Activated T-cell treated with anti-CD3 and anti-CD28 coated beads for 48 hours (primary cell): ENCODE measurements at places on chromosomes 1 and 21.

- DNase-seq = no peak
Observed at GRCh38 chr1:204524986-204525385, 8.8 kb downstream of the MDM4 start.

GRCh38 chr1:66349242-66349641 lies 184.7 kb upstream of the SGIP1 start:
- DNase-seq = no peak

DNA sequence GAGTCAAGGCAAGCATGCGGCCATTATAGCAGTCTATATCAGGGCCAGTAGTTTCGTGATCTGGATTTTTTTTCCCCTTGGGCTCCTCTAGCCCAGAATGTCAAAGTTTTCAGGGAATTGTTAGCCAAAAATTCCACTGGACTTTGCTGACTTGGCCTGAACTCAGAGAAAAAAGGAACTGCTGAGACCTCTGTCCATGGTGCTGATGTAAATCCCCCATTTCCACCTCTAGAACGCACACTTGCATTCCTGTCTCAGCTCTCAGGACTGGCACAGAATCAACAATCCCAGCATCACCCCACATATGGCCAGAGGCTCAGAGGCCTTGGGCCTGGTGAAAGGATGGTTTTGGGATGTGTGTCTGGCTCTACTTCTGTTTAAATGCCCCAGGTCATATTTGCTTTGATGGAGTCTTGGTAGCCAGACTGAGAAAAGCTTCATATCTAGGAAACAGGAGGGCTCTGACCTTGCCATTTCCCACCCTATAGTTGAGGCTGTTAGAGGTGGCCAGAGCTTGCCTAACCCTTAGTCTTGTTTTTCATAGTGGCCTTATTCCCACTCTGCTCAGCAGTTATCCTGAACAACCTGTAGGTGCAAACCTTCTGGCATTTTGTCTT lies 16.9 kb upstream of the EFCAB14 start:
- DNase-seq = no peak

DNA sequence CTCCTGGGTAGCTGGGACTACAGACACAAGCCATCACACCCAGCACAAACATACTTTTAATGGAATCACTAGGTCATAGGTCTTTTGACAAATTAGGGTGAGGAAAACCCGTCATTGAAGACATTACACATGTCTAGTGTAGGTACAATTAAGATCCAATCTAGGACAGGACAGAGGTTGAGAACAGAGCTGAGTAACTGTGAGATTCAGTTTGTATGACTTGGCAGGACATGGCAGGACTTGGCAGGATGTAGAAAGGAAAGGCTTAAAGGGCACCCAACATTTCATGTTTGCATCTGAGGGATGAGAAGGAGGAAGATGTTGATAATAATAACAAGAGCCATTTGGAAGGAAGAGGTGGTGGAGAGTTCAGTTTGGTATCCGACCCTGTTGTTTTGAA lies 483.8 kb downstream of the PCP4 start:
- no peak for DNase-seq

- peak; percentile 82 for DNase-seq
Observed at GRCh38 chr1:27366113-27366410, 699 bp downstream of the MAP3K6 start.

GRCh38 chr1:56389813-56390212 lies 189.6 kb downstream of the PLPP3 start:
- DNase-seq = no peak

- DNase-seq = no peak
Observed at GRCh38 chr1:227240983-227241382, 77.3 kb downstream of the CDC42BPA start.

GRCh38 chr1:229068270-229068987 lies 202.5 kb upstream of the RAB4A start:
- DNase-seq = no peak

GRCh38 chr1:229203030-229203751 lies 67.7 kb upstream of the RAB4A start:
- DNase-seq = no peak

DNA sequence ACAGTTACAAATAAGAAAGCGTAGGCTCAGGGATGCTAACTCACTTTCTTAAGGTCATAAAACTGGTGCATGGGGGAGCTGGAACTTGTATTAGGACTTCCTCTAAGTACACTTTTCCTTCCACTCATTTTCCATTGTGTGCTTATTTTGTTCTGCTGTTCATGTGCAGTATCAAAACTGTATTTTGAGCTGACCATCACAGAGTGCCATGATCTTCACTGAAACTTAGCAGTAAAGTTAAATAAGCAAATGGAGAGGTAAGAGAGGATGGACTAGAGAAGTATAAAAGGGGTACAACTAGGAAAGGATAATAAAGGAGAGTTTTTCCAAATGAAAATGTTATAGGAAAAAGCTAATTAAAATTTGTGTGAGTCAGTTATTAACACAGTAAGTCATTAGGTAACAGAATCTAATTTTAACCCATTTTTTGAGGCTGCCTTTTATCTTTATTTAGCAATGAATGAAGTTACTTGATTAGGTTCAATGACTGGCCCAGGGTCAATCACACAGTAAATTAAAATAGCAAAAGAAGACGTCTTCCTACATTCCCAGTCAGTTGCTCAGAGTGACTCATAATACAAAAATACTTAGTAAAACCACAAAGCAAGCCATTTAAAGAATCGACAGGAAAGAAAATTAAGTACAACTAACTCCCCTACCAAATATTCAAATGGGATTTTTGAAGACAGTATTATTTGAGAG lies 165.8 kb upstream of the C1orf105 start:
- no peak for DNase-seq

DNA sequence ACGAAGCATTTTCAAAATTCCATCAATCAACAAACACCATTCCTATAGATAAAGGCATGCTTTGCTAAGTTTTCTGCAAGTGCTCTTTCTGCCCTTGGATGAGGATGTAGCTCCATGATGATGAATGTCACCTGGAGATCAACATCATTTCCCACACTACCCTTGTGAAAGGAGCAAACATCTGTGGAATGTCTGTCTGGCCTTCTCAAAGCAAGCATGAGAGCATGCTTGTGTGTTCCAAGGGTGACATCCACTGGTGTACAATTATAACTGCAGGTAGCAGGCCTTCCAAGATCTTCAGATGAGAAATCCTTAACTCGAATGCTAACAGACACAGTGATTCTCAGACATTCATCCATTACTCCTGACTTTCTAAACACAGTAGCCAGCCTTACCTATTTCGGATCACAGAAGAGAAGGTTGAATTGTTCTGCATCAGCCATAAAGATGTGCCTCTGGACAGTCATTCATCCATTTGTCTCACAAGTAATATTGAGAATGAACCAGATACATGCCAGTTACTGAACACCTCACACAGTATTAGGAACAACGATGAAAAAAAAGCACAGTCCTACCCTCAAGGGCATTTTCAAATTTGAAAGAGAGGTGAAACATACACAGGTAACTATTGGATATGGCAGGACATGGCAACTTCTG lies 162.4 kb downstream of the TPR start:
- DNase-seq = no peak

- DNase-seq = no peak
Observed at GRCh38 chr1:170664828-170665612, 1.1 kb downstream of the PRRX1 start.

DNA sequence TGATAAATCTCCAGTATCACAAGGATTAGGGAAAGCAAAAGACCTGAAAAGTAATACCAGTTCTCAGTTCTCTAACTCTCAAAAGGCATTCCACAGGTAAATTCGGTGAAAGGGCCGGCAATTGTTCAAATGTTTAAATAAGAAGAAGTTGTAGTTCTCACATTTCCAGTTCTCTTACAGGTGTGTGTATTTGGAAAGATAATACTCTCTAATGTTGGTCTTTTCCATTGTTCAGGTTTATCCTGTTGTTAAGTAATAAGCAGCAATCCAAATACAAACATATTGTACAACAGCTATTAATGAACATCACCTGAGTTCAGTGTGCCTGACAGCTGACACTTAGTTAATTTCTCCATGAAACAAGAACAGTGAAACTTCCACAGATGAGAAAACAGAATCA lies 13.2 kb upstream of the PRKAB2 start:
- no peak for DNase-seq

DNA sequence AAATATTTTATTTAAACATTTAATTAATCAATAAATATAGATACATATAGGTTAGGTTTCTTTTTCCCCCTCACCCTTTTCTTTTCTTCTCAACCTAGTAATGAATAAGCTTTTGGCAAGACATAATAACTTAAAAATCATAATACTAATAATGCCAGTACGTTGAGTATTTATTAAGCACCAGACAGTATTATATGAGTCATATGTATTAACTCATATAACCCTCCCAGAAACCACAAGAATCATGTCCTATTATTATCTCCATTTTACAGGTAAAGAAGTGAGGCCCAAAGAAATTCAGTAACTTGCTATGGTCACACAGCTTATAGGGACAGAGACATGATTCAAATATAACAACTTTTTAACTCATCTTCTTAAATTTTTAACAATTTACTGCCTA lies 834.5 kb upstream of the ADGRL2 start:
- DNase-seq = no peak

- DNase-seq = peak; percentile 38
Observed at GRCh38 chr1:116390195-116390594, 17.2 kb downstream of the ATP1A1 start.
